CD4-positive, alpha-beta T cell treated with Interleukin-17A for 1 hour (primary cell): ENCODE measurements at places on chromosomes 5 and 9.

GRCh38 chr9:136328622-136329041 lies 1.3 kb downstream of the GPSM1 start:
- DNase-seq = no peak

GRCh38 chr9:33184963-33185362 lies 17.8 kb upstream of the B4GALT1 start:
- DNase-seq = no peak

GRCh38 chr5:78716206-78716605 lies 67.6 kb upstream of the LHFPL2 start:
- no peak for DNase-seq

- no peak for DNase-seq
These were observed 174.9 kb upstream of the SPRY4 start for GRCh38 chr5:142499591-142500226.

- DNase-seq = no peak
These were observed 724.9 kb downstream of the MAT2B start for GRCh38 chr5:164230341-164230740.

- no peak for DNase-seq
These were observed 57.3 kb downstream of the ZFR start for GRCh38 chr5:32387211-32387610.

- no peak for DNase-seq
These were observed 85.2 kb downstream of the TMEM252 start for GRCh38 chr9:68455451-68455850.

- no peak for DNase-seq
These were observed 771.2 kb upstream of the DMAC1 start for GRCh38 chr9:8570776-8571175.

GRCh38 chr9:74861773-74862474 lies 25.8 kb downstream of the TRPM6 start:
- no peak for DNase-seq
